Uterine smooth muscle cell (primary cell): ENCODE measurements at places on chromosomes 4 and X. TPM values are rescaled to one million over a fixed set of nuclear protein-coding genes. Genes with fewer than 3 reads are reported as not detected.

The CTAG1A gene
- not detected in 2 replicates for total RNA-seq

The SSX2 gene
- total RNA-seq = not detected in 2 replicates

The EDA gene
- total RNA-seq = 0.50 and 1.1 TPM in 2 replicates

The BMX gene
- total RNA-seq = 0.11 and 0.25 TPM in 2 replicates

The DCAF8L2 gene
- not detected in 2 replicates for total RNA-seq

The TCEAL1 gene
- total RNA-seq = 17.4 and 31.4 TPM in 2 replicates

The DNAAF6 gene
- not detected in 2 replicates for total RNA-seq

The ARSJ gene
- total RNA-seq = 36.7 and 40.9 TPM in 2 replicates

The ERAS gene
- not detected in 2 replicates for total RNA-seq

The MMAA gene
- 5.0 and 5.1 TPM in 2 replicates for total RNA-seq

The FRMPD4 gene
- 0.33 and 0.62 TPM in 2 replicates for total RNA-seq

The STATH gene
- total RNA-seq = not detected in 2 replicates

The VSIG4 gene
- not detected in 2 replicates for total RNA-seq

The HMGB2 gene
- total RNA-seq = 125 and 302 TPM in 2 replicates

The TIGD2 gene
- 9.2 and 12.5 TPM in 2 replicates for total RNA-seq

The IBSP gene
- total RNA-seq = not detected in 2 replicates

The OTOP1 gene
- total RNA-seq = not detected in 2 replicates

The BTC gene
- 0.11 and 0.25 TPM in 2 replicates for total RNA-seq

The TLR6 gene
- total RNA-seq = 3.0 and 4.4 TPM in 2 replicates

The HPSE gene
- 0.75 and 1.8 TPM in 2 replicates for total RNA-seq

The FMR1 gene
- total RNA-seq = 33.6 and 34.6 TPM in 2 replicates

The UGT2B10 gene
- total RNA-seq = not detected in 2 replicates

The GLRA3 gene
- total RNA-seq = under 0.01 TPM in 1 of 2 replicates, not detected in the other

The RIBC1 gene
- total RNA-seq = 0.66 and 0.75 TPM in 2 replicates

The VCX gene
- not detected in 2 replicates for total RNA-seq

The RNF4 gene
- total RNA-seq = 58.6 and 59.2 TPM in 2 replicates

The ADGRL3 gene
- 0.11 and 0.12 TPM in 2 replicates for total RNA-seq

The TAF7L gene
- total RNA-seq = 0.89 and 1.9 TPM in 2 replicates

The MSX1 gene
- 18.1 and 26.1 TPM in 2 replicates for total RNA-seq

The UVSSA gene
- total RNA-seq = 10.7 and 12.3 TPM in 2 replicates

The PABPC1L2B gene
- not detected in 2 replicates for total RNA-seq

The PASD1 gene
- not detected in 2 replicates for total RNA-seq
